Activated T-helper 2 cell treated with anti-CD3 and anti-CD28 coated beads, Interferon-gamma antibody, Interleukin-2, Interleukin-4, amounts not matched to agents 10 μg/mL and 5 μg/mL and 100 μg/mL, durations not matched to agents 14 hours and 24 hours and 36 hours (primary cell): ENCODE measurements at places on chromosomes 5 and 9.
A peak's percentile ranks its signal among the peaks of the same experiment; 100 is the strongest.

- no peaks in the 10 kb centered on the region for H3K36me3 ChIP-seq
- DNase-seq, result no peak
- no peaks in the 10 kb centered on the region for H3K4me1 ChIP-seq
- no peak overlapping the region for H3K27ac ChIP-seq
Measured at GRCh38 chr5:175902026-175902425, 30.6 kb downstream of the CPLX2 start.

GRCh38 chr5:176633598-176633997, 3.1 kb downstream of the EIF4E1B start:
- H3K4me1 ChIP-seq, result peaks cover 9% of the 10 kb centered on the region
- H3K4me3 ChIP-seq, result no peak overlapping the region
- DNase-seq, result no peak
- peaks cover 71% of the 10 kb centered on the region for H3K27me3 ChIP-seq
- no peaks in the 10 kb centered on the region for H3K36me3 ChIP-seq

DNA sequence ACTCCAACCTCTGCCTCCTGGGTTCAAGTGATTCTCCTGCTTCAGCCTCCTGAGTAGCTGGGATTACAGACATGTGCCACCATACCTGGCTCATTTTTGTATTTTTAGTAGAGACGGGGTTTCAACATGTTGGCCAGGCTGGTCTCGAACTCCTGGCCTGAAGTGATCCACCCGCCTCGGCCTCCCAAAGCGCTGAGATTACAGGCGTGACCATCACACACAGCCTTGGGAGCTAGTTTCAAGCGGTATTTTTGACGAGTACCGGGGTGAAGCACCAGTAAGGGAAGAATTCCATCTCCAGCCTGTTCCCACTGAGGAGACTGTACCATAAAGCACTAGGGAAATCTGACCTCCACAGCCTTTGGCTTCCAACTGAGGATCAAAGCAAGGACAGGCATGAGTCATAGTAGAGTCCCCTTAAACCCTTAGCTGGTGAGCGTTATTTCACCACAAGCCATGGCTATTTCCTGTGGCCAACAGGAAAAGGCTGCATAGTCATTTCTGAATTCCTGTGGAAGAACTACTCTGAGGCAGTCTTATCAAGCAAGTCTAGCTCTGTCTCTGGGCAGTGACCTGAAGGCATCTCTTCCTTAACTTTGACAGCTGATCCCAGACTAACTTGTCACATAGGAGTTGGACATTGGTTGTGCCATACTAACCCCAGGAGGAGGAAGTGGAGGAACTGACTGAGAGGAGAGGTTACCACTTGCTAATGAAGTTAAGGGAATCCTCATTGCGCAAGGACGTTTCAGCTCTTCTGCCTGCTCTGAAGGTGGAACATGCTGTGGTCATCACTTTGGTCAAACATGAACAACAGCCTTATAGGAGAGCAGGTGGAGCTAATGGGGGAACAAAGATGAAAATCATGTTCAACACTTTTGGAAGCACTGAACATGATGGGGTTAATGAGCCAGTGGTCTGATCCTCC, 85.8 kb upstream of the DMRT1 start:
- peak overlapping the region; percentile 43 for H3K4me3 ChIP-seq
- H3K27me3 ChIP-seq, result no peaks in the 10 kb centered on the region
- H3K27ac ChIP-seq, result no peak overlapping the region
- peaks cover 63% of the 10 kb centered on the region for H3K4me1 ChIP-seq
- no peaks in the 10 kb centered on the region for H3K36me3 ChIP-seq

DNA sequence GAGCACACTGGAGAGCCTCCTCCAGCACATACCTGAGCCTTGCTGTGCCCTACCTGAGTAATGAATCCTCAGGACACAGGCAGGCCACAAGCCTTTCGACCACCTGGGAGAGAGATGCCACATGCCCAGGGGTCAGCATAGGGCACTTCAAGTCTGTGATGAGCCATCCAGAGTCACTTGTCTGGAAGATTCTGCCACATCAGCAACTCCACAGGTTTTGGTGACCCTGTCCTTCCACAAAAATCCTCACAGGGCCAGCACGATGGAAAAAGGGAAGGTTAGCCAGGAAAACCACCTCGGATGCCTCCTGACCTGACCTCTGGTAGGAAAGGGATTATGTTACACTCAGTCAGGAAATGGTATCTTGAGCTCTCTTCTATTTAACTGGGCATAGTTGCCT, 46.8 kb downstream of the FRMD3 start:
- DNase-seq, result no peak
- H3K4me1 ChIP-seq, result no peaks in the 10 kb centered on the region
- H3K36me3 ChIP-seq, result no peaks in the 10 kb centered on the region
- H3K27me3 ChIP-seq, result peaks cover 9% of the 10 kb centered on the region

DNA sequence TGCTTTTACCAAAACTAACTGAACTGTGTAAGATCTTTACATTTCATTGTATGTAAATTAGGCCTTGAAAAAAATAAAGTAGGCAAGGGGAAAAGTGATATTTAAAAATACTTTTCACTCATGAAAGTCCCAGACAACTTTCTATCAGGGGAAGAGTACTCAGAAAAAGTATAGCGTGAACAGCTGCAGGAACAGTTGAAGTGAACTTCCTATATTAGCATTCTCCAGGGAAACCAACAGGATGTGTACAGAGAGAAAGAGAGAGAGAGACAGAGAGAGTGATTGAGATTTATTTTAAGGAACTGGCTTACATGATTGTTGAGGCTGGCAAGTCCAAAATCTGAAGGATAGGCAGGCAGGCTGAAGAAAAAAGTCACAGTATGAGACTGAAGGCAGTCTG, 42.0 kb downstream of the ERMP1 start:
- H3K27me3 ChIP-seq, result no peaks in the 10 kb centered on the region
- no peak overlapping the region for H3K4me3 ChIP-seq
- peaks cover 60% of the 10 kb centered on the region for H3K4me1 ChIP-seq
- H3K36me3 ChIP-seq, result peaks cover 90% of the 10 kb centered on the region

- H3K27ac ChIP-seq, result no peak overlapping the region
- peaks cover 75% of the 10 kb centered on the region for H3K36me3 ChIP-seq
- no peaks in the 10 kb centered on the region for H3K27me3 ChIP-seq
- DNase-seq, result no peak
Measured at GRCh38 chr9:33128570-33128969, 38.6 kb downstream of the B4GALT1 start.

DNA sequence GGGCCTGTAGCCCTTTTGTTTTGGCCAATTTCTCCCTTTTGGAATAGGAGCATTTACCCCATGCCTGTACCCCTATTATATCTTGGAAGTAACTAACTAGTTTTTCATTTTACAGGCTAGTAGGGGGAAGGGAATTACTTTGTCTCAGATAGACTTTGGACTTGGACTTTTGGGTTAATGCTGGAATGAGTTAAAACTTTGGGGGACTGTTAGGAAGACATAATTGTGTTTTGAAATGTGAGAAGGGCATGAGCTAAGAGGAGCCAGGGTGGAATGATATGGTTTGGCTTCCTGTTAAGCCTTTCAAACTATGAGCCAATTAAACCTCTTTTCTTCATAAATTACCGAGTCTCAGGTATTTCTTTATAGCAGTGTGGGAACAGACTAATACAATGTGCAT, 168.1 kb downstream of the FGF1 start:
- H3K27me3 ChIP-seq, result peaks cover 4% of the 10 kb centered on the region
- no peak overlapping the region for H3K27ac ChIP-seq
- no peak for DNase-seq
- H3K4me1 ChIP-seq, result peaks cover 3% of the 10 kb centered on the region
- no peaks in the 10 kb centered on the region for H3K36me3 ChIP-seq
- H3K4me3 ChIP-seq, result no peak overlapping the region

DNA sequence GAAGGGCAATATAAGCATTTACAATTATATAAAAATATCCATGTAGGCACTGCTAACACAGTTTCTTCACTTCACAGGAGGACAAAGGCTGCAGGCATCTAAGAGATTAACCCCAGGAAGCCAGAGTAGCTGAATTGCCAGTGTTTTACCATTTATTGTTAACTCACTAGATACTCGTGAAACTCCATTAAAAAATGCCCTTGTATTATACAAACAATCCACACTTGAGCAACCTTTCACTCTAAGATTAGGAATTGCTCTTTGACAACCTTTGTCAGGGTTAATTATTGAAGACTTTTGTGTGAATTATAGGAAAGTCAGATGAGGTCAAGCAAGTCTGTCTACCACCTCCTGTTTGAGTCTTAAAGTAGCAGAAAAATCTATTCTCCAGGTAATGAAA, 317.8 kb downstream of the ADGRV1 start:
- H3K4me3 ChIP-seq, result no peak overlapping the region
- H3K27ac ChIP-seq, result no peak overlapping the region
- no peaks in the 10 kb centered on the region for H3K36me3 ChIP-seq
- DNase-seq, result no peak
- H3K4me1 ChIP-seq, result peaks cover 42% of the 10 kb centered on the region
- H3K27me3 ChIP-seq, result peaks cover 28% of the 10 kb centered on the region

DNA sequence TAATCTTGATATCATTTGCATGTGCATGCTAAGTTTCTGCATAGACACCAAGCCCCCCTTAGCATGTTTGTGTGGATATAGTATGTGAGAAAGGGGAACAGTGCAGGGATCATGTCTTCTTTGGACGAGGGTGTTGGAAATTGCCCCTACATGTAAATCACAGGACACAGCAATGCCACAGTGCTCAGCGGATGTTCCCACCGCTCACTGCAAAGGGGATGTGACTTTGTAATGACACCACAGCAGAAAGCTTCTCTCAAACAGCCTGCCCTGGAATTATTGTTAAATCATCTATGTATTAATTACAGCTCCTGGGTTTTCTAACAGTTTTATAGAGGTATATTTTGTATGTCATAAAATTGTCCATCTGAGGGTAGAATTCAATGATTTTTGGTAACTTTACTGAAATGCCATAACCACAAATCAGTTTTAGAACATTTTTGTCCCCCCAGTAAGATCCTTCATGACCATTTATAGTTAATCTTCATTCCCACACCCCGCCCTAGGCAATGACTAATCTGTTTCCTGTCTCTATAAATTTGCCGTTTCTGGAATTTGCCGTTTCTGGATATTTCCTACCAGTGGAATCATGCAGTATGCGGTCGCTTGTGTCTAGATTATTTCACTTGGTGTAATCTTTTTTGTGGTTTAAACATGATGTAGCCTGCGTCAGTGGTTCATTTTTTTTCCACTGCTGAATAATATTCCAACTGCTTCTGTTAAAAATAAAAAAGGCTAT, 648.5 kb upstream of the WWC1 start:
- no peak overlapping the region for H3K27ac ChIP-seq
- no peaks in the 10 kb centered on the region for H3K4me1 ChIP-seq
- no peaks in the 10 kb centered on the region for H3K27me3 ChIP-seq
- DNase-seq, result no peak

DNA sequence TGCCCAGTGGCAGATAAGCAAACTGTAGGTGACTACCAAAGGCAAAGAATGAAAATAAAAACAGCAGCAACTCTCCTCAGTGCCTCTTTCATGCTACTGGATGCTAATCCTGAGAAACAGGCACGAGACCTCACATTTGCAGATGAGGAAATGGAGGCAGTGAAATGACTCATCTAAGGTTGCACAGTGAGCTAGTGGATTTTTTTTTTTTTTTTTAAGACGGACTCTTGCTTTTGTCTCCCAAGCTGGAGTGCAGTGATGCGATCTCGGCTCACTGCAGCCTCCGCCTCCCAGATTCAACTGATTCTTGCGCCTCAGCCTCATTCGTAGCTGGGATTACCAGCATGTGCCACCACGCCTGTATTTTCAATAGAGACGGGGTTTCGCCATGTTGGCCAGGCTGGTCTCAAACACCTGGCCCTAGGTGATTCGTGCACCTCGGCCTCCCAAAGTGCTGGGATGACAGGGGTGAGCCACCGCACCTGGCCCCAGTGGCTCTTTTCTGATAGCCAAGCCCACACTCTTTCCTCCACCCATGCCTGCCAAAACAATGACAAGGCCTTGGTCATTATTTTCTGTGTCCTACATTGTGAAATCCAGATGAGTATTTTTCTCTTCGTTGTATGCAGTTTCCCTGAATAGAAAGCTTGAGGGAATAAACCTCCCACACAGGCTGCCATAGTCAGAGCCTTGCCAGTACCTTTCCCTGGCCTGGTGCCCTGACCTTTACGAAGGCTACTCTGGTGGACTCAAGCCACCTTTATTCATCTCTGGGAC, 19.2 kb downstream of the DOCK2 start:
- DNase-seq, result no peak
- H3K4me1 ChIP-seq, result peaks cover 64% of the 10 kb centered on the region
- no peaks in the 10 kb centered on the region for H3K27me3 ChIP-seq
- H3K4me3 ChIP-seq, result peak overlapping the region; percentile 8

DNA sequence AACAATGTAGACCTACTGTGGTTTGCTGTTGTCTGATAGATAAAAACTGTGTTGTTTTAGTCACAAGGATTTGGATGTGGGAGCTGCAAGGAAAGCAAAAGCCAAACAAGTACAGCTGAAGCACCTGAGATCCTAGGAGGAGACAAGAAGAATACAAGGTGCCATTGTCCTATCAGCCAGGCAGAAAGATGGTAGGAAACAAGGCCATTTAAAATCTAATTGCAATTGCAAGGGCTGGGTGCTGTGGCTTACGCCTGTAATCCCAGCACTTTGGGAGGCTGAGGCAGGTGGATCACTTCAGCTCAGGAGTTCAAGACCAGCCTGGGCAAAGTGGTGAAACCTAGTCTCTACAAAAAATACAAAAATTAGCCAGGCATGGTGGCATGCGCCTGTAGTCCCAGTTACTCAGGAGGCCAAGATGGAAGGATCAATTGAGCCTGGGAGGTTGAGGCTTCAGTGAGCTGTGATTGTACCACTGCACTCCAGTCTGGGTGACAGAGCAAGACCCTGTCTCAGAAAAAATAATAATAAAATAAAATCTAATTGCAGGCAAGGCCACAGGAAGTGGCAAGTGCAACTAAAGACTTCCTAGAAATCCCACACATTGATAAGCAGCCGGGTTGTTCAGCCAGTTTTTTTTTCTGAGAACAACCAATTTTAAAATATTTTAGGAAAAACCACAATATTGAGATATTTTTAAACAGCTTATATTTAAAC, 22.6 kb downstream of the DOCK8 start:
- peaks cover 2% of the 10 kb centered on the region for H3K27me3 ChIP-seq
- peaks cover 39% of the 10 kb centered on the region for H3K4me1 ChIP-seq
- peak overlapping the region; percentile 71 for H3K27ac ChIP-seq
- no peak overlapping the region for H3K4me3 ChIP-seq

DNA sequence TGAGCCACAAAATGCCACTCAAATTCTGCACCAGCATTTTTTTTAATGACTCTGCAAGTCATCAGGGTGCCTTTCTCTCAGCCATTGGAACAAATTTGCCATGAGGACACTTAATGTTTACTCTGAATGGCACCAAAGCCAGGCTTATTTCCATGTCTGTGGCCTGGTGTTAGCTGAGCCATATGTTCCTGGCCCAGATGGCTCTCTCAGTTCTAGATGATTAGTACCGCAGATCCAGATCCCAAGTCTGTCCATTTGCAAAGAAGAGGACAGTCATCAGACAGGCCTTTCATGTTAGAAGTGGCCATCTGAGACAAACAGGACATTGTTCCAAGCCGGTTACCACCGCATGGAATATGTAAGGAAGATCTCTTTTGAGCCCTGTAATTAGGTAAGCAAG, 70.3 kb downstream of the INSYN2B start:
- H3K4me1 ChIP-seq, result no peaks in the 10 kb centered on the region
- no peak overlapping the region for H3K4me3 ChIP-seq
- H3K36me3 ChIP-seq, result peaks cover 10% of the 10 kb centered on the region
- no peak for DNase-seq
- no peak overlapping the region for H3K27ac ChIP-seq

- H3K4me1 ChIP-seq, result no peaks in the 10 kb centered on the region
- H3K36me3 ChIP-seq, result peaks cover 96% of the 10 kb centered on the region
- H3K27me3 ChIP-seq, result no peaks in the 10 kb centered on the region
- DNase-seq, result no peak
- no peak overlapping the region for H3K4me3 ChIP-seq
- no peak overlapping the region for H3K27ac ChIP-seq
Measured at GRCh38 chr9:92850898-92851297, 26.9 kb downstream of the ZNF484 start.
